ENCODE measurements at places on chromosomes 3 and 15.

DNA sequence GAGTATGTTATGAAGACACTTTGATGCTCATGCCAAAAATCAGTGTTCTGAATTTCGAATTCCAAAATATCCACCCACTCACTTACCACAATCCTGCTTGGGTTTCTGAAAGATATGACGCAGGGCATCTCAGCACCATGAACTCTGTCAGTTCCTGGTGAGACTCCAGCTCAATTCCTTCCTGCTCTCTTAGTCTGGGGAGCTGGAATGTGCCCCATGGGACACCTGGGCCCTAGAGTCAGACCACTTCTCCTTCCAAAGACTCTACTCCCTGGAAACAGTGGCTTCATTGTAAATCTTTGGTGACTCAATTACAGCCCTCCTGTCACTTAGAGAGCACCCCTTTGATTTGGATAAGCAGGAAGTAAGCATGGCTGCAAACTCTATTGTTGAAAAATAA, 50.5 kb downstream of the CD86 start:
- DNase-seq, result no peak

GRCh38 chr3:112393360-112393728, 60.4 kb downstream of the CD200 start:
- no peak for DNase-seq

GRCh38 chr3:149369991-149370866, 7.2 kb downstream of the TM4SF1 start:
- DNase-seq, result no peak

DNA sequence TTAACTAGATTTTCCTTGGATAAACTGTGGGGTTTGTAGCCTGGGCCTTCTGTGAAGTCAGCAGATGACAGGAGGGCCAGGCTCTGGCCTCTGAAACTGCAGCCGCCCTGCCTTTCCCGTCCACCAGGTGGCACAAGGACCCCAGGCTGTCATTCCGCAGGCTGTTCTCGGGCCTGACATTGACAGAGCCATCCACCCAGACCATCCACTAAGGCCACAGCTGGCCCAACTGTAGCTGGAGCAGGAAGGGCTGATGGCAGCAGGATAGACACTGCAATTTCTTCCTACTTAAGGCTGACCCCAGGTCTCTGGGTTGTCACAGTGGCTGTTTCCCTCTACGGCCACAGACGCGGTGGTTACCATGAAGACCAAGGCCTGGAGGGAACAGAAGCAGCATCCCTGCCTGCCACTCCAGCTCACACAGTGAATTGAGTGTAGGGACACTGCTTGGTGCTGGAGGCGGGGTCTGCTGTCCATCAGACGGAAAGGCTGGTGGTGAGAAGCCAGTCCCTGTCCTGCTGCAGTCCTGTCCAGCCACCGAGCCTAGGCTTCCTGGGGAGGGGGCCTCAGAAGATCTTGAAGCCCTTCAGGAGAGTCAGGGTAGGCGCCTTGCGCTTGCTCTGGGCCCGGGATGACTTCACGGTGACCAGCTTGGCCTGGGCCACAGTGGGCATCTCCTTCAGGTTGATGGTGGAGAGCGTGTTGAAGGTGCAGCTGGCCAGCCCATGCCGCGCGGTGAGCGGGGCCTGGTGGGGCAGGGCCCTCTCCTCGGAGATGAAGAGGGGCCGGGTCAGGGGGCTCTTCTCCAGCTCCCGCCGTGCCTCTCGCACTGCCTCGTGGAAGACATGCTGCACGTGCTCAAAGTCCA, 9.4 kb downstream of the SLC51B start:
- peak; percentile 42 for DNase-seq

DNA sequence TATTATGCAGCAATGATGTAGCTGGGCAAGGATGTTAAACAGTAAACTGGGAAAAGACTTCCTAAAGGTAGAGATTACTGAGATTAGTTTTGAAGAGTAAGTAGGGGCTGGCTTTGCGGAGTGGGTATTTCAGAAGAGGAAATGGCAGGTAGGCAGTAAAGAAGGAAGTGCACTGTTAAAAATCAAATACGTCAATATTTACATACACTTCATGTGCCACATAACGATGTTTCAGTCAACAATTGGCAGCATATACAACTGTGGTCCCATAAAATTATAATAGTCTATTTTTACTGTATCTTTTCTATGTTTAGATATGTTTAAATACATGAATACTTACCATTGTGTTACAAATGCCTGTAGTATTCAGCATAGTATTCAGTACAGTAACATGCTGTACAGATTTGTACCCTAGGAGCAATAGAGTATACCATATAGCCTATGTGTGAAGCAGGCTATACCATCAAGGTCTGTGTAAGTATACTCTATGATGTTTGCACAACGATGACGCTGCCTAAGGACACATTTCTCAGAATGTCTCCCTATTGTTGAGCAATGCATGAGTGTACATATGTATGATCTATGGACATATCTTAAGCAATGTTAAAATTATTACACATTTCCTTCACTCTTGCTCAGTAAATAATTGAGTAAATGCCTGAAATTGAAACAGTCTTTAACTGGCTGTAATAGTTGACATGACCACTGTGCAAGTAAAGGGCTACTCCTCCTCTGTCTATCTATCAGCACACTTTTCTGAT, 196.7 kb downstream of the ISL2 start:
- DNase-seq, result no peak
